ENCODE measurements at places on chromosomes 1 and 21.

DNA sequence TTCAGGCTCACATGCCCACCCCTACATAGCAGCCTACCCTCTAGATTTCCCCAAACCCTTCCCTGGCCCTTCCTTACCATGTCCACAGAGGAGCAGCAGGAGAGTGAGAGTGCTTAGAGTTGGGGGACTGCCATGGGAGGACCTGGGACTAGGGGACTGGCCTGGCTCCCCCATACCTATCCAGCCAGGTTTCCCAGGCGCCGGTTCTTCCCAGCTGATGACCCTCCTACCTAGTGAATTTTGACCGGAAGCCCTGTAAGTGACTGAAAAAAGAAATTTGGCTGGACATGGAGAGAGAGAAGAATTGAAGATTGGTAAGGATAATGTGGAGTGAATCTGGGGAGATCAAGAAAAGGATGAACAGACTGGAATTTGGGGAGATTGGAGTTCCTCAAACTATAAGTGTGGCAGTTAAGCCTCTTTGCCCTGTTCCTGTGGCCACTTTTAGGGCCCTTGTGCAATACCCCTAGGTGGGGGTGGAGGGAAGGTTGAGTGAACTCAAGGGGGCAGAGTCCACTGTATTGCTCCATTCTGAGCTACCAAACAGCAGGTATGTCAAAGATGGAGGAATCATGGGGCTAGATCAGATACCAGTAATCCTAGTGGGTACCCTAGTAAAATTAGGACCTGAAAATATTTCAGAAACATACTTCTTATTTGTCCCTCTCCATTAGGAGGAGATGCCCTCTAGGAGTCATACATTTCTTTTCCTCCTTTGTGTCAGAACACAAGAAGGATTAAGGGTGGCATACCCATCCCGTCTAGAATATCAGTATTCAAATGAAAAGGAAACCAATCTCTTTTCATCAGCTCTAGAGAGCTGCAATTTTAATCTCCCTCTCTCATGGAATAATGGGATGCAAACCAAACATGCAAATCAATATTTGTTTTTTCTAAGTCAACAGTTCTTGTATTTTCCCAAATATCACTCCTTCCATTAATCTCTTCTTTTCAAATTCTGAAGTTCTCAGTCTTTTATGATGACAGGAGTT, 1.2 kb downstream of the HJV start:
- no peak for DNase-seq

GRCh38 chr1:91889717-91890459, 3.9 kb upstream of the TGFBR3 start:
- no peak for DNase-seq

GRCh38 chr21:45874716-45875415, 106.7 kb upstream of the COL6A1 start:
- no peak for DNase-seq

DNA sequence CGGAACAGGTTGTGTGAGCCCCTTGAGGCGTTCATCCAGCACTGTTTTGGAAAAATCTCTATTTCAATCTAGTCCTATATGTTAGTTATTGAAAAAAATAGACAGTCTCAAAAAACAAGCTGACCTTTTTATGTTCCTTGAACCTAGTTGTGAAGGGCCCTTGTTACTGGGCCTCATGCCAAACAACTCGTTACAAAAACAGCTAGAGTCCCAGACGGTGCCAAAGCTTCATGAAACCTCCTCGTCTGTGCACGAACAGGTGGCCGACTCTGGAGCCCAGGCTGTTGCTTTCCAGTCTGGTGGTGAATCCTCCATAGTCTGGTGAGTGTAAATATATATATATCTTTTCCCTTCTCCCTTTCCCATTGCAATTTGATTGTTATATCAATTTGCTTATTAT, at the start of gene CHIA:
CHIA (plus strand) TSS at position 222 of the 400 bp plus-strand sequence. CDS start 19,617 bp downstream, outside the sequence.
- no peak for DNase-seq

Data from 8988T (cell line).